ENCODE measurements at places on chromosomes 6 and 20.

- DNase-seq = no peak
These were observed 78.4 kb downstream of the ADTRP start for GRCh38 chr6:11700118-11700718.

- DNase-seq = no peak
These were observed 42.9 kb downstream of the ATXN1 start for GRCh38 chr6:16718356-16718755.

DNA sequence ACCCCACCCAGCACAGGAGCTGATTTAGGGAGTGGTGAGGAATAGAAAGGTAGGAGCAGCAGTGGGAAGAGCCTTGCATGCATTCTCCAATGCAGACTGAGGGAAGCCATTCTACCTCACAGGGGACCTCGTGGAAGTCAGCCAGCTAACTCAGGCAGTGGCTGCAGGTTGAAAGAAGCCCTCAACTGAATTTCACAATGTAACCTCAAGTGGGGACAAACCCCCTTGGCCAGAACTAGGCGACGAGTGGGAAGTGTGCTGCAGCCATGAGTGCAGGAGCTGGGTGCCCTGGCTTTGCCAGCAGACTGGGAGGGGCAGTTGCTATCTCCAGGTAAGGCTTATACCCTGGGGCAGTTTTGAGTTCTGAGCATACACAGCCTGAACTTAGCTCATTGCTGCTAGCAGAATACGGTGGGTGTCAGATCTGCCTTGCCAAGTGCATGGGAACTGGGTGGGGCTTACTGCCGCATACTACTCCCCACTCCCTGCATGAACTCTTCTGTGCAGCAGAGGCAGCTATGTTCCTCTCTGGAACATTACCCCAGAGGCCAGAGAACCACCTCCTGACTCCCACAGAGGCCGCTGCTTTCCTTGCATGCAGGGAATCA, 126.5 kb downstream of the CDK19 start:
- DNase-seq = no peak

GRCh38 chr6:100915876-100916275, 34.7 kb upstream of the ASCC3 start:
- DNase-seq = no peak

- DNase-seq = no peak
These were observed 79.3 kb upstream of the AGPAT4 start for GRCh38 chr6:161353208-161353613.

- no peak for DNase-seq
These were observed 917.9 kb downstream of the KIF16B start for GRCh38 chr20:15655295-15655874.

GRCh38 chr6:830667-831327, 137.9 kb upstream of the EXOC2 start:
- no peak for DNase-seq

- no peak for DNase-seq
These were observed 89.9 kb upstream of the MYLIP start for GRCh38 chr6:16038938-16039337.

DNA sequence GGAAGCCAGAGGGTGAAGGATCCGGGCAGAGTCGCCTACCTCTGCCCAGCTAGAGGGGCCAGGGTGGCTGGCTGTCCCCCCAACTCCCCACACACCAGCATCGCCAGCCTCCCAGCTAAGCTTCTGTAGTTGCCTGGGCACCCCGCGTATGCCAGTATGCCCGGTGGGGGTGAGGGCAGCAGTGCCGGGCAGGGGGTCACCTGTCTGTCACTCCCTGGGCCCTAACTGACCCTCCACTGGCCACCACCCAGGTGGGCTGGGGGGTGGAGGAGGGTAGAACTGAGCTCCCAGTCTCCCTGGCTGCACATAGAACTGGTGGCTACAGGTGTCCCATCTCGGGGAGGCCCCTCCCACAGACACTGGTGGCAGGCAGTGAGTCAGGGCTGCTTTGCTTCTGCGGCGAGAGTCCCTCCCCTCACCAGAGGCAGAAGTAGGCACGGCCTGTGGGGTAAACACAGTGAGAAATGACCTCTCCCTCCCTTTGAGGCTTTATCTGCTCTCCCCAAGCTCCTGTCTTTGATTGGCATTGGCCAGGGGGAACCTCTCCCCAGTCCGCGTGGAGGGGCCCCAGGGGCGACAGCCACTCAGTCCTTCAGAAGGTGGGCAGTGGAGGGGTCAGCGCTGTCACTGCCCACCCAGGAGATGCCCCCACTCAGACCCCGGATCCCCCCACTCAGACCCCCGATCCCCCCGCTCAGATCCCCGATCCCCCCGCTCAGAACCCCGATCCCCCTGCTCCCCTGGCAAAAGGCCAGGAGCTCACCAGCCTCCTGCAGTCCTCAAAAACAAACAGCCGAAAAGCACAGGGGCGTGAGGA, 2.5 kb downstream of the NTSR1 start:
- DNase-seq = no peak

GRCh38 chr6:129750360-129750759, 40.4 kb upstream of the ARHGAP18 start:
- DNase-seq = no peak

DNA sequence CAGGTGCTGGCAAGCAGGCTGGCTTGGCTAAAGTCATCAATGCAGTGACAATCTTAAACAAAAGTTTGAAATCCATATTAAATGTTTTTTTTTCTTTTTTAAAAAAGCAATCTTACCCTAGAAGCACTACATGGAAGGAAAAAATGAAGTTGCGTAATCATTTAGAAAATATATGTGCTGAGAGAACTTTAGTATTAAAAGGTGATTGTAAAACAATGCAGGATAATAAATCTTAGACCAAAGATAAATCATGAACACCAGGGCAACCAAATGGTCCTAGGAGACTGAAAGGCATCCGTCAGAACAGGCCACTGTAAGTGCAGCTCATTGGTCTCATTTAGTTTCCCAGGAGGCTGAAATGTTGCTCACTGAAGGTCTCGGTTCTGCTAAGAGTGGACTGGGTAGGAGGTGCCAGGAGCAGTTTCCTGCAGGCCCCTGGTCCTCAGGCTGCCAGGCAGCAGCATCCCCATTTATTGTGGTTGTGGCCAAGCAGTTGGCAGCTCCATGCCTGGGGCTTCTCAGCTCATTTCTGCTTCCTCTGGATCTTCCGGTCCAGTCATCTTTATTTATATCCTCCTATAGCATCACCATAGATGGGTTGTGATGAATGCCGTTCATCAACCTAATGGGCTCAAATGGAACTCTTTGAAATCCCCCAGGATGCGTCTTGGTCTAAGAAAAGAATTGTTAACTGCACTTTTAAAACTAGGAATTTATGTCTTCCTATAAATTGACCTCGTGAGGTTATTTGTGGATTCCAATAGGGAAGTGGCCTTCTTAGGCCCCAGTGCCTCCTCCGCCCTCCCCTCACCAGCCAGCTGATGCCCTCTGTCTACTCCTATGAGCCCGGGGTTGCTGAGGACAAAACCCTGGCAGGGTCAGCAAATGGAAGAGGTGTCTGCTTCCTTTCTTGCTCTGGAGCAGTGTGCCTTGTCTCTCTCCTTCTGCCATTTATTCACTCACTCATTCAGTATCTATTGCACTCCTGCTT, 269.0 kb downstream of the UST start:
- no peak for DNase-seq

DNA sequence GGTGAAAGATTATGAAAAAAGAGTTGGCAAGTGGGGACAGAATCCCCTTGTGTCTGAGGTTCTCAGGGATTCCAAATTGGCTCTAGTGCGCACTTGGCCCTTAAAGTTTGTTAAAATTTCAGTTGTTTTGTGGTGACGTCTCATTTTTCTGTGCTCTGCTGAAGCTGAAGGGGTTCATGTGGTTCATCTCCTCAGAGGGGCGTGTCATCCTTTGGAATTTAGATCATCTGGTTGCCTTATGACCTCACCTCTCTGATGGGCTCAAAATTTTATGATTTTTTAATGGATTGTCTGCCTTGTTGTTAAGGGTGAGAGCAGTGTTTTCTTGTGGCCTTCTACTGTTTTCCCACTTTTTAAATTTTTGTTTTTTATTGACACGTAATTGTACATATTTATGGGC, 20.3 kb downstream of the CYB5R4 start:
- DNase-seq = no peak

GRCh38 chr20:42740226-42740870, 449.4 kb downstream of the PTPRT start:
- no peak for DNase-seq

- DNase-seq = no peak
These were observed 23.0 kb downstream of the RNASET2 start for GRCh38 chr6:166933396-166933795.

DNA sequence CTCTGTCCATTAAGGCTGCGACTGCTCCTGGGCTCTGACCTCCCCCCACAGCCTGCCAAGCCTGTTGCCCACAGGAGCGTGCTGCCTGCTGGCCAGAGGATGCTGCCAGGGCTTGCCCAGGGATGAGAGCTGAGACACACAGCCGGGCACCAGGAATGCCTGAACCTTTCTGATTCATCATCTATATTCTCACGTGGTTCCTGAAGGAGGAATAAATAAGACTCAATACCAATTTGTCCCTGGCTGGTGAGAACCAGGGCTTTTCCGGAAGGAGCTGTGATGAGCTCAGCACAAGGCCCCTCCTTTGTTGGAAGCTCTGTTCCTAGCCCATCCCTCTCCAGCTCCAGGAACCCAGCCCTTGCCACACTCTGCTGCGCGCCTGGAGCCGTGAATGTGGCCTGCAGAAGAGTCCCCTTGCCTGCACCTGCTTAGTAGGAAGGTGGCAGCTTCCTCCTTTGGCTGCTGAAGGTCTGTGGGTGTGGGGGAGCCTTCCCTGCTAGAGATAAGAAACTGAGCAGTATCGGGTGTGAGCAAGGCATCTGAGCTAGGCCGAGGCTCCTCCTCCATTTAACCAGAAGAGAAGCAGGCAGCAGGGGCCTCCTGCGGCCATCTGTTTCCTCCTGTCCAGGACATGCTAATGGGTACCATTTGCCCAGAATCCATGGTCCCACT, 37.9 kb downstream of the SYNDIG1 start:
- DNase-seq = no peak

DNA sequence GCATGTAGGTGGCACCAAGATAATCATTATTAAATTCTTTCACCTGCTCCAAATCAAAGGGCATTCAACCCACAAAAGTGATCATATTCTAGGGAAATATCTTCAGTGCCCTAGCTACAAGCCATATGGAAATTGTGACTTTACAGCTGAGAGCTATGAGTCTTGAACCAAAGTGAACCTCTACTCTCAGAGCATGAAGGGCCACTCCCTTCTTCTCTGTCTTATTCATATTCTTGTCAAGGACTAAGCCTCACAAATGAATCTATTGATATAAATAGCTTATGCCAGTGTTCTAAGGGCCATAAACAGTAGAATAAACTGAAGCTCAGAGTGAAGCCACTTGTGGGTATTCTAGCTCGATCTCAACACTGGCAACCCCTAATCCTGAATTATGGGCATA, 29.6 kb downstream of the SPINT4 start:
- no peak for DNase-seq

DNA sequence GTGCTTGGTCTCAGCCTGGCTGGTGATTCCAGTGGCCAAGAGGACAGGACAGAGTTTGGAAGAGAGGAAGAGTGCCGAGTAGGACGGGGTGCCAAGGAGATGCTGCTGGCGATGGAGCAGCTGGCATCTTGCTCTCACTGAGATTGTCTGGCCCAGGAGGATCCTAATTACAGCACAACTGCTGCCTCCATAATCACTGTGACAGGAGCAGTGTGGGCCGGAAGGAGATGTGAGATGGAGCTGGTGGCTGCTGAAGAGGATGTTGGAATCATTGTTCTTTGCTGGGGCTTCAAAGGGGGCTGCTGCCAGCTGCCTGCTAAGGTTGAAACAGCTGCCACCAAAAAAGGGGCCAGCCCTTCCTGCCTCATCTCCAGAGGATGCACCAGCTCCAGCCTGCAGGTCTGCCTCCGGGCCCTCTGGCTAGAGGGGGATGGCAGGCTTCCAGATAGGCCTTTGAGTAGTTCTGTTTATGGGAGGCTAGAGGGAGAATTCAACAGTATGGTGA, 214.4 kb downstream of the RNF144B start:
- no peak for DNase-seq

DNA sequence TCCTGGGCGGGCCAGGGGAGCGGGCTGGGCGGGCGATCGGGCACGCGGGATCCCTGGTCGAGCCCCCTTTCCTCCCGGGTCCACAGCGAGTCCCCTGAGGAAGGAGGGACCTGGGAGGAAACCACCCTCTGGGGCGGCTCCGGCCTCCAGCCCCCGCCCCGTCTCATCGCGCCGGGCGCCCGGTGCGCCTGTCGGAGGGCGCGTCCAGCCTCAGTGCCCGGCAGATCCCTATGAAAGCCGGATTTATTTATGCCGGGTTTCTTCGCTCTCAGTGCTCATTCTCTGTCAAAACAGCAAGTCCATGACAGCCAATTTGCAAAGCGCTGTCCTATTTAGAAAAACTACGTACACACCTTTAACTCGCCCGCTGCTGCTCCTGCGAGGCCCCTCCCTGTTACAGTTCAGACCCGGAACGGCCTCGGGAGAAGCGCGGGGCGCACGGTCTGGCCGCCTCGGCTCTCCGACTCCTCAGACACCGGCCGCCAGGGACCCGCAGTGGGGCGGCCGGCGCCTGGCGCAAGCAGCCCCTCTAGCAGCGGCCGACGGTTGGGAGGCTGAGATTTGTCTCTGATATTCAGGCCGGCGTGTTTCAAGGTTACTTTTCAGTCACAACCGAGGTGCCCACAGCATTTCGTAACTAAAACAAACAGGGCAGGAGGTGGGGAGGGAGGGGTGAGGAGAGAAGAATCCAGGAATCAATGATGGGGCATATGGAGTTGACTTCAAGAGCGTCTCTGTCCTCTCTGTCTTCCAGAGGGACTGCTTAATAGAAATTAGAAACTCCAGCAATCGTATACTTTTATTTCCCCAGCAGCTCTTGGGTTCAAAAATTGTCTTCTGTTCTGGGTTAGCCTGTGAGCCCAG, 782 bp upstream of the FOXA2 start:
- DNase-seq = no peak

DNA sequence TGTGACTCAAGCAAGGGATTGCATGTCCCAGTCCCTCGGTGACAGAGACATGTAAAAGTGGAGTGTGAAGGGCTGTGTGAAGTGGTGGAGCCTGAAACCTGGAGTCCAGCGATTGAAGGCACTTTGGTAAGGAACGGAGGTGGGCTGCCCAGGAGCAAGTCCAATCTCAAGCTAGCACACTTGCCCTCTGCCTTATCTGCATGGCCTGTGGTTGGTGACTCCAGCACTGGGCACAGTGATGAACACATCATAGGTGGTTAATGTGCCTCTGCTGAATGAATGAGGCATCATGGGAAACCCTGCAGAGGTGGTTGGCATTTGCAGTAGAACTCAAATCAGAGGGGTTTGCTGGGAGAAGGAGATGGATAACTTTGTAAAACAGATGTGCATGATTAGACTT, 14.9 kb upstream of the ULBP3 start:
- DNase-seq = no peak

- DNase-seq = no peak
These were observed 47.0 kb downstream of the ALDH8A1 start for GRCh38 chr6:134902936-134903335.

DNA sequence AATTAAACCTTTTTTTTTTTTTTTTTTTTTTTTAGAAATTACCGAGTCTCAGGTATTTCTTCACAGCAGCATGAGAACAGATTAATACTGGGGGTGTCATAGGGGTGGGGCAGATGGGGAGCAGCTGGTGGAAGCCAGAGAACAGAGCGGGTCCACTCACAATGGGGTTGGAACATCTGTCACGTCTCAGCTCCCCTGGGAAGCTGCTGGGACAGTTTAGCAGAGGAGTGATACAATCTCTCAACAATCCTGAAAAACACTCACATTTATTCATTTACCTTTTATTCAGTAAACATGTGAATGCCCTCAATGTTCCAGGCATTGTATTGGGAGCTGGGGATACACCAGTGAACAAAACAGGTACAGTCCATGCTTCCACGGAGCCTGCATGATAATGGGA, 162.2 kb downstream of the SMOC2 start:
- no peak for DNase-seq

- DNase-seq = no peak
These were observed 93.4 kb downstream of the MBOAT1 start for GRCh38 chr6:20118892-20119291.

- no peak for DNase-seq
These were observed 364.8 kb downstream of the THBS2 start for GRCh38 chr6:168888786-168889345.

Data from cerebellar nuclear complex (tissue), 1 donor.